ENCODE measurements at places on chromosomes 1 and 21.

DNA sequence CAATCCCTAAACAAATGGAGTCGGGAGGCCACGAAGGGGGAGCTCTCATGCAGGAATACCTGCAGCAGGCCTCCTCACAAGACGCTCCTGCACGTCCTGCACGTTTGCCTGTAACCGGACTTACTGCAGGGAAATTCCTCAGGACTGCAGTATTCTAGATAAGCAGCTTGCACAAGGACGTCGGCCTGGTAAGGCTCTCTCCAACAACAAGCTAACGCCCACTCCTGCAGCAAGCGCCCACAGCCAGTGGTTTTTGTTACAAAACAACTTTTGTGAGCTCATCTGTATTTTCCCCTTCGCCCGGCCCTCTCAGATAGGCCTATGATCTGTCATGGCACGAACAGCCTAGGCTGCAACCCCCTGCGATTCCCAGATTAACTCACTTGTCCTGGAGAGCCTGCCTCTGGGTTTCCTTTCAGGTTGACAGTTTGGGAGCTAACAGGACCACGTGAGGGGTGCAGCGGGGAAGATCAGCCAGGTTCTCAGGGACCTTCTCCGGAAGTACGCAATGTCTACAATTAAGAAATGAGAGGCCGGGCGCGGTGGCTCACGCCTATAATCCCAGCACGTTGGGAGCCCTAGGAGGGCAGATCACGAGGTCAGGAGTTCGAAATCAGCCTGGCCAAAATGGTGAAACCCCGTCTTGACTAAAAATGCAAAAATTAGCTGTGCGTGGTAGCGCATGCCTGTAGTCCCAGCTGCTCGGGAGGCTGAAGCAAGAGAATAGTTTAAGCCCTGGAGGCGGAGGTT, 921 bp upstream of the MIB2 start:
- no peak for DNase-seq

GRCh38 chr21:43741423-43742096, 22.6 kb downstream of the PDXK start:
- no peak for DNase-seq

DNA sequence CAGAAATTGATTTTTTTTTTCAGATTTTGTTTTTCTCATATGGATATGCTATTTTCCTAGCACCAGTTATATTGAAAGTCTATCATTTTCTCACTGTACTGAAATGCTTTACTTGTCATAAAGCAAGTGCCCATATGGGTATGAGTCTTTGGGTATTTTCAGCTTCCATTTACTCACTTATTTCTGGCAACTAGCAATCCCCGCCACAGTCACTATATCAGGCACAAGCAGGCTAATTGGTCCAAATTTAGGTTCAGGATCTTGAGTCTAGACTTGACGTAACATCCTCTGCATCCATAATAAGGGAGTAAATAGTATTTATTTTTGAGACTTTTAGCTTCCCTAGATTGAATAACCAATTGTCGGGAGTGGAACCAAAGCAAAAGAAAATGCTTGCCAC, 2.1 kb downstream of the OR10X1 start:
- no peak for DNase-seq

- DNase-seq: no peak
These were observed 10.4 kb upstream of the KLF17 start for GRCh38 chr1:44108241-44108640.

DNA sequence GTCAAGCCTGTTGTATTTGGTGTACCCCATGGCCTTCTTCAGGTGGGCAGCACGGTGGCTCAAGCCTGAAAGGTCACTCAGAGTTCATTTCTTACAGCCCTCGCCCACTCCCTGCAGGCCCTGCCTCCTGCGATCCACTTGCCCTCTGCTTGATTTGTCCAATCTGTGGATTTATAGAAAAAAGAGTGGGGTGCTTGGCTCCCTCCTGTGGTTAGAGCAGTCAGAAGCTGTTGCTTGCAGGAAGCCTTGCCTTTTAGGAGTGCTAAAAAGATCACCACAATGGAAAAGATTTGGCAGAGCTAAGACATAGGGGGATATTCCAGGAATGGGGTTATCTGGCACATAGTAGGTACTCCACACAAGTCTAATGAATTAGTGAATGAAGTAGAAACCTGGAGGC, 108.0 kb upstream of the TRABD2B start:
- no peak for DNase-seq

- DNase-seq: no peak
These were observed 50.1 kb upstream of the ECE1 start for GRCh38 chr1:21340230-21340945.

- no peak for DNase-seq
These were observed 652.2 kb upstream of the USP24 start for GRCh38 chr1:55867304-55867843.

- DNase-seq: peak; percentile 22
These were observed 119.9 kb downstream of the KCNJ15 start for GRCh38 chr21:38376693-38377092.

DNA sequence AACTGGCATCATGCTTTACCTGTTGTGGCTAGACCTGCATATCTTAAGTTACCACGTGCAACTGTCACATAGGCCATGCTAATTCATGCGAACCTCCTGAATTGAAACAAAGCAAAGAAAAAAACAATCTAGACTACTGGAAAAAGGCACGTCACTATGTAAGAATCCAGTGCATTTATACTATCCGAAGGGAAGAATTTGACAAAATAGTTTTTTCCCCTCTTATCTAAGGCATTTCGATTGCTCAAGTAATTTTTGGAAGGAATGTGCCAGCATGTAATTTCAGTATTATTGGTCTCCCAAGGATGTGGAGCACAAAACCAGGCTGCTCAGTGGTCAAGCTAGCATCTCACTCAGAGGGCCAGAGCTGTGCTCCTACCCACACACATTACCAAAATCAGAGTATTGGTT, 31.5 kb upstream of the C1orf198 start:
- DNase-seq: no peak

DNA sequence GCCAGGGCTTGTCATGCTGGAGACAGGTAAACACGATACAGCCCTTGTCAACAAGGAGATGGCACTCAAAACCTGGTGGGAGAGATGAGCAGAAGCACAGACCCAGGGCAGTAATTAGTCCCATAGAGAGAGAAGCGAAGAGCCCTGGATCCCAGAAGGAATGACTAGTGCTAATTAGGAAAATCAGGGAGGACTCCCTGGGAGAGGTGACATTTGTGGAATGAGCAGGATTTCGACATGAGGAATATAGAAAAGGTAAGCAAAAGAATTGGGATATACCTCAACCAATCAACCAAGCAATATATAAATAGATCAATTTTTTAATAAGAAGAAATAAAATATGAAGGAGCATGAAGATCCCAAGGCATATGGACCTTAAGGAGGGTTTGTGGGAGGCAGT, 98.5 kb upstream of the GJB5 start:
- no peak for DNase-seq

DNA sequence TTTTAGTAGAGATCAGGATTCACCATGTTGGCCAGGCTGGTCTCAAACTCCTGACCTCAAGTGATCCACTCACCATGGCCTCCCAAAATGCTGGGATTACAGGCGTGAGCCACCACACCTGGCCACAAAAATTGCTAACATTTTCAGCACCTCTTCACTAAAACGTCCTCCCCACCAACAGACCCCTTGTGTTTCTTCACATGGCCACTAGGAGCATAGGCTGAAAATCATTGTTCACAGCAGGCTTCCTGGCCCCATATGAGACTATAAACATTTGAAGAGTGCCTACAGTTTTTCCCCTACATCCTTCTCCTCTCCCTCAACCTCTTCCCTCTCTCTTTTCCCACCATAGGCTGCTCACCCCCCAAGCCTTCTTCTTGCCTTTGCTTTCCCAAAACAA, 28.0 kb upstream of the SFPQ start:
- no peak for DNase-seq

DNA sequence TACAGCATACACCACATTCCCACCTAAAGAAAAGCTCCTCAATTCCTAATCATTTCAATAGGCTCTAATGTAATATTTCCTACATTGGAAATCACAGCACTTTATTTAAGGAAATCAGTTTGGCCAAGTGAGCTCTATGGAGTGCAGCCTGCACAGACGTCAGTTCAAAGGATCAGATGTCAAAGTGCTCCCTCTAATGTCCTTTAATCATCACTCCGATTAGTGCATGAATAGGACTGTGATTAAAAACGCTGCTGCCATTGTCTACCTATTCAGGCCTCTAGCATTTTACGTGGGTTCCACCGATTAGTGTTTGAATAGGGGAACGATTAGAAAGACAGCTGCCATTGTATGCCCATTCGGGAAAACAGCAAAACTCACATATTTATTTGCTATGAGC, 50.2 kb downstream of the DPYD start:
- no peak for DNase-seq

- peak; percentile 32 for DNase-seq
These were observed 238.0 kb upstream of the TMEM51 start for GRCh38 chr1:14915356-14916054.

DNA sequence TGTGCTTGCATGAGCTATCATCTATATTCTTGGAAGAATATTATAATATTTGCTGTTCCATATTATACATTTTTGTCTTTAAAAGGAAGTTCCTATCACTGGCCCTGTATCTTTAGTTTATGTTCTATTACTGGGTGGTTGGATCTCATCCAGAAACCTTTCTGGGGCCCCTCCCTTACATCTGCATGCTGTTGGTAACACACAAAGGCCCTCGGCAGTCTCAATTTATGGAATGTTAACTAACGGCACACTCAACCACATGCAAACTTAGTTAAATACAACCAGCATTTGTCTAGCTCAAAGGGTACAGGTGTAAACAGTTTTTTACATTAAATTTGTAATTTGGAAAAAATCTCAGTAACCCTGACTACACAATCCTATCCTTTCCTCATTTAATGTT, 9.7 kb upstream of the HYI start:
- no peak for DNase-seq

- no peak for DNase-seq
These were observed 185.0 kb downstream of the PCP4 start for GRCh38 chr21:40052276-40052675.

GRCh38 chr1:19179597-19180264, 30.3 kb downstream of the UBR4 start:
- no peak for DNase-seq

- no peak for DNase-seq
These were observed 92.0 kb downstream of the CASZ1 start for GRCh38 chr1:10704368-10704882.

GRCh38 chr1:27658951-27659496, 13.0 kb downstream of the IFI6 start:
- DNase-seq: no peak

DNA sequence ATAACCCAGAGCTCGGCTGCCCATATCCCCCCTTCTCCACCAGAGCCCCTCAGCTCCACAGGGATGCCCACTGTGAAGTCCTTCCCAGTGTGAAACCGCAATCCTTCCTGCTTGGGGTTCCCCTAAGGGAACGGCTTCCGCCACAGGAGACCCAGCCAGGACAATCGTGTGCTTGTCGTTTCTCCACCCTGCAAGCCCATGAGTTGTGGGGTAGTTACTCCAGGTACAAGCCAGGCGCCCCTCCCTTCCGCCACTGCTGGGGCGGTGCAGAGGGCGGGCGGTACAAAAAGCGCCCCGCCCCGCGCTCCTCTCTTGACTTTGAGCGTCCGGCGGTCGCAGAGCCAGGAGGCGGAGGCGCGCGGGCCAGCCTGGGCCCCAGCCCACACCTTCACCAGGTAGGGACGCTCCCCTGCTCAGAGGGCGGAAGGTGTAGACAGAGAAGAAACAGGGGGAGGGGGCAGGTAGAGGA, at the start of gene TINAGL1:
TSS of gene TINAGL1 (plus strand) at position 315 of the 469 bp plus-strand sequence. CDS start 634 bp downstream, outside the sequence.
- peak; percentile 80 for DNase-seq

GRCh38 chr21:42614396-42614795, 39.0 kb upstream of the PDE9A start:
- DNase-seq: no peak

DNA sequence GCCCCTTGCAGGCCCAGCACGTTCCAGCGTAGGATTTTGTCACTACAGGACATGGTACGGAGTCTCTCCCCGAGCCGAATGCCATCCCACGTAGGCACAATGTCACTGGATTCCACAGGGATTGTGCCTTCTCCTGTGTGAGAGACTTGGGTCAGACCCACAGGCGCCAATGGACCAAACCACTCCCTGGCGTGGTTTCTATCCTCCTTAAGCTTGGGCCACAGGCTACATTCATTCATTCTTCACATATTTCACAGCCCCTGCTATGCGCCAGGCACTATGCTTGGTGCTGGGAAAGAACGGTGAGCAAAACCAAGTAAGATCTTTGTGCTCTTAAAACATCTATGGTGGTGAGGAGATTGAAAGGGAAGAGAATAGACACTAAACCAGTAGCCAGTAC, 18.7 kb downstream of the CHRNB2 start:
- no peak for DNase-seq

GRCh38 chr1:85274969-85275453, 1.4 kb downstream of the BCL10 start:
- DNase-seq: no peak

- peak; percentile 70 for DNase-seq
These were observed 46.7 kb upstream of the PCBP3 start for GRCh38 chr21:45596704-45597318.
